Fibroblast of skin of back (primary cell): ENCODE measurements at places on chromosomes 3 and 15.

GRCh38 chr3:30286007-30286669 is 320.3 kb upstream of the TGFBR2 start:
- DNase-seq: peak; percentile 91

DNA sequence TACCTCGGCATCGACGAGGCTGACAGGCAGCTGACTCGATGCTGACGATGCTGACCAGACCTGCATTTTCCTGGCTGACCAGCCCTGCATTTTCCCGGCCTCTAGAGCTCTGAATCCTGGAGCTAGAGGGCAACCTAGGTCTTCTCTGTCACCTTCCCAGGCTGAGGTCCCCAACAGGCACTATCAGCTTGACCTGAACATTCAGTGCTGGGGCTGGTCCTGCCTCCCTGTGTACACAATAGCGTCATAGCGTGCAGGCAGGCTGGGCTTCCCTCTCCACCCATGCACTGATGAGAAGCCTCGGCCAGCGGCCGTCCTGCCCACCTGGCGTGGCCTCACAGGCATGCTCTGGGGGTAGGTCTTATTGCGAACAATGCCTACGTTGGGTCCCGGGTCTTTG is 62.3 kb upstream of the SNRPA1 start:
- DNase-seq: no peak

- DNase-seq: no peak
Observed at GRCh38 chr15:50289749-50290148, 24.2 kb upstream of the HDC start.

- DNase-seq: peak; percentile 91
Observed at GRCh38 chr3:8555113-8555661, 53.6 kb downstream of the LMCD1 start.

DNA sequence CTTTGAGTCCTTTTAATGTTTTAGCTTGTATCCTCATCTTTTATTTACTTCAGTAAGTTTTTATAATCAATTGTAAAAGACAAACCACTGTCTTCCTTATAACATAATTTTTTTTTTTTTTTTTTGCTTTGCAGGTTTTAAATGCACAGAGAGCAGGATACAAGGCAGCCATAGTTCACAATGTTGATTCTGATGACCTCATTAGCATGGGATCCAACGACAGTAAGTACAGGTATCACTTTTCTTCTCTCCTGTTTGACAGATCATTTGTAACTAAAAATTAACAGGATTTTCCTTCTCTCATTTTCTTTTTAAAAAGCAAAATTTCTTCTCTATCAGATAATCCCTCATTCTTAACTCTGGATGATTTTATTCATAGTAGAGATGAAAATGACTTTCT is 75.4 kb downstream of the PFN2 start:
- DNase-seq: no peak

- DNase-seq: no peak
Observed at GRCh38 chr15:70258369-70259027, 160.8 kb upstream of the TLE3 start.

GRCh38 chr15:100834731-100835130 is 44.9 kb upstream of the ALDH1A3 start:
- no peak for DNase-seq

DNA sequence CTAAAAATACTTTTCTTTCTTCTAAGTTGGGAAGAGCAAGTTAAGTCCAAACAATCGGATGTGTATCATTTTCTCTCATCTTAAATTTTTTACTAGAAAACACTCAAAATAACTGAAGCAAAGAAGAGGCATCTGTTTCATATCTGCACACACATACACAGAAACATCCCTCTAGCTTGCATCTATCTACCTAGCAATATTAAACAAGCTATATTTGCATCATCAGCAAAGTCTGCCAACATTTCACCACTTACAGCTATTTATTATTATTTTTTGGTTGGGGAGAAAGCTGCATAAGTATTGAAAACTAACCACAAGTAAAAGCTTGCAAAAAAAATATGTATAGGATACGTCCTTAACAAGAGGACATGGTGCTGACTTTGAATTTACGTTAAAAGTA is 1.9 kb downstream of the GOLIM4 start:
- no peak for DNase-seq

- DNase-seq: no peak
Observed at GRCh38 chr3:69491975-69492374, 106.1 kb upstream of the FRMD4B start.

DNA sequence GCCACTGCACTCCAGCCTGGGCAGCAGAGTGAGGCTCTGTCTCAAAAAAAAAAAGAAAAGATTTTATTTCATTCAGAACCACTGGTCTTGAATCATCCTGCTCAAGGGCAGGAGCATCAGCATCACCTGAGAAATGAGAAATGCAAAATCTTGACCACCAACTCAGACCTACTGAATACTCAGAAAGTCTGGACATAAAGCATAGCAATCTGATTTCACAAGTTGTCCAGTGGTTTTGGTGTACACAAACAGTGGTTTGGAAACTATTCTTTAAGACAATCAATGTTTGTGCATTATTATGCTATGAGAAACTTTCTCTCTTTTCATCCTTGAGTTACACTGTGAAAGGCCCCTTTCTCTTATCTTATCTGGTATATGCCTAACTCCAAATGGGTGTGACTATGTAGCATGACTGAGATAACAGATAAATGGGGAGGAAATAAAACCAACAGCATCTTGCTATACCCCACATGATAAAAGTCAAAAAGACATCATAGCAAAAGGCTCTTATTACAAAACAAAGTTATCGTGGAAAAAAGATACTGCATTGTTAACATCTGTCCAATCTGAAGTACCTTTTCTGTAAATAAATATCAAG is 174.2 kb upstream of the STT3B start:
- no peak for DNase-seq

GRCh38 chr3:51270559-51270958 is 114.5 kb upstream of the MANF start:
- DNase-seq: no peak

DNA sequence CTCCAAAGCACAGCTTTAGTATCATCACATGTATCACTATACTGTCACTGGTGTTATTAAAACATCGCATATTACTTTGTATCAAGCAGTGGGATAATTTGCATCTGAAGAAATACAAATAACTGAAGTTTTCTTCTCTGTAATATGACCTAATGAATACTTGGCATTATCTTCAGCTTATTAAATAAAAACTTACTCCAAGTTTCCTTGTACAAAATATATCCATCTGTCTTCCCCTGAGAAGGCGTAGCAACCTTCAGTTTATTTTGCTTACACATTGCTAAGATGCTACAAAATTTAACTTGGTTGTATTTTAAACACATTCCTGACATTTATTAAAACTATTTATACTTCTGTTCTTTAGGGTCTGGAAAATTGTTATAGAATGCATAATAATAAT is 13.7 kb downstream of the FGF7 start:
- peak; percentile 49 for DNase-seq

GRCh38 chr3:52493232-52494017 is 1.7 kb upstream of the STAB1 start:
- DNase-seq: no peak

GRCh38 chr3:70085613-70086012 is 86.1 kb downstream of the SAMMSON start:
- DNase-seq: no peak

DNA sequence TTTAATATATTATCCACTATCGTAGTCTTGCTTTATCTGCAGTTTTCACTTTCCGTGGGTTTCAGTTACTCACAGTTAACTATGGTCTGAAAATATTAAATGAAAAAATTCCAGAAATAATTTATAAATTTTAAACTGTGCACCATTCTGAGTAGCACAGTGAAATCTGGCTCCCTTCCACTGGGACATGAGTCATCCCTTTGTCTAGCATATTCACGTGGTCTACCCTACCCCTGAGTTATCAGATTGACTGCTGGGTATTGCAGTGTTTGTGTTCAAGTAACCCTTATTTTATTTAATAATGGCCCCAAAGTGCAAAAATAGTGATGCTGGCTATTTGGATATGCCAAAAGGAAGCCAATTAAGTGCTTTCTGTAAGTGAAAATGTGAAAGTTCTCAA is 539.5 kb upstream of the AGTR1 start:
- DNase-seq: peak; percentile 86

DNA sequence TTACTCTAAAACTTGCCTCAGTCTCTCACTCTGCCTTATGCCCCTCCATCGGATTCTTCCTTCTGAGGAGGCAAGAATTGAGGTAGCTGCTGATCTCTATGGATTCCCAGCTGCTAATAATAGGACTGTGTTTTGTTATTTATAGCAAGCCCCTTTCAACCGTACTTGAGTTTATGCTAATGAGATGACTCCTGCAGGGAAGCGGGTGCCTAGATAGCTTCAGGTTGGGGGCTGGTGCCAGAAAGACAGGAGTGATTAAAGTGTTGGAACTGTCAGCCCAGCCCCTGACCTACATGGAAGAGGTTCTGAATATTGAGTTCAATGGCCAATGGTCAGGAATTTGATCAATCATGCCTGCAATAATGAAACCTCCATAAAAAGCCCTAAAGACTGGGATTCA is 21.8 kb upstream of the LIMD1 start:
- DNase-seq: no peak

DNA sequence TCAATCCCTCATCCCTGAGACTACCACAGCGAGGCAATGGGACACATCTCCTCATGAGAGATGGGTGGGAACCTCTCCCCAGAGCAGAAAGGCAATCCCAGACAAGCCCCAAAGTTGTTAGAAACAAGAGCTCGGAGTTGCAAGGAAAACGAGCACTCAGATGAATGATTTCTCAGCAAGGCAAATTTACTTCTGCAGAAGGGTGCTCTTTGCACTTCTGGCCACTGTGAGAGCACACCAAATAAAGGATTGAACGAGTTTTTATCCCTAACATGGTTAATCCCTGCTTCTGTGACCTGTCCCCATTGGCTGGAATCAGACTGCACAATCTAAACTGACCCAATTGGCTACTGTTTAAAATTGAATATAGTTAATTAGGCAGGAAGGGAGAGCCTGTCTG is 339.1 kb upstream of the POU1F1 start:
- DNase-seq: no peak

- no peak for DNase-seq
Observed at GRCh38 chr3:10238345-10239183, 9.7 kb upstream of the TATDN2 start.

- no peak for DNase-seq
Observed at GRCh38 chr3:5036392-5036766, 57.1 kb downstream of the BHLHE40 start.

GRCh38 chr15:93801206-93801605 is 430.2 kb upstream of the MCTP2 start:
- DNase-seq: peak; percentile 59

DNA sequence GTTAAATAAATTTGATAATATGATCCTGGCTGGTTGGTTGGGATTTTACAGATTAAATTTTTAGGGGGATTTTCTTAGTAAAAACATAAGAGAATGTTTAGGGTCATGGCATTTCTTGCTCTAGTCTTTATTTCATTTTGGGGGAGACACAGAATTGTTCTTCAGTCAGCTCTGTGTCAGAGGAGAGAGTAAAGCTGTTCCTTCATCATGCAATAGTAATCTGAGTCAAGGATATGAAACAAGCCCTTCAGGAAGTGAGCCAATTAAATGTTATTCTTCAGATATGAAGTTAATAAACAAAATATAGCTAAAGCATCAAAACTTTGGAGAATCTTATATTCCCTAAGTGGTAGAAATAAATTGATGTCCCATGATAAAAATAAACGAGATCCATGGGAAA is 22.9 kb upstream of the SLC4A7 start:
- DNase-seq: peak; percentile 34

DNA sequence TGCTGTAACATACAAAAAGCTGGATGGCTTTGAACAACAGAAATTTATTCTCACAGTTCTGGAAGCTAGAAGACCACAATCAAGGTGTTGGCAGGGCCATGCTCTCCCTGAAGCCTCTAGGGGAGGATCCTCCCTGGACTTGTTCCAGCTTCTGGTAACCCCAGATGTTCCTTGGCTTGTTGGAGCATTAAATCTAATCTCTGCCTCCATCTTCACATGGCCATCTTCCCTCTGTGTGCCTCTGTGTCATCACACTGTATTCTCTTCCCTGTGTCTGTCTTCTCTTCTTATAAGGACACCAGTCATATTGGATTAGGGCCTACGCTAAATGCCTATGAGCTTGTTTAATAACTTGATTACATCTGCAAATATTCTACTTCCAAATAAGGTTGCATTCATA is 109.5 kb downstream of the STAG1 start:
- no peak for DNase-seq

DNA sequence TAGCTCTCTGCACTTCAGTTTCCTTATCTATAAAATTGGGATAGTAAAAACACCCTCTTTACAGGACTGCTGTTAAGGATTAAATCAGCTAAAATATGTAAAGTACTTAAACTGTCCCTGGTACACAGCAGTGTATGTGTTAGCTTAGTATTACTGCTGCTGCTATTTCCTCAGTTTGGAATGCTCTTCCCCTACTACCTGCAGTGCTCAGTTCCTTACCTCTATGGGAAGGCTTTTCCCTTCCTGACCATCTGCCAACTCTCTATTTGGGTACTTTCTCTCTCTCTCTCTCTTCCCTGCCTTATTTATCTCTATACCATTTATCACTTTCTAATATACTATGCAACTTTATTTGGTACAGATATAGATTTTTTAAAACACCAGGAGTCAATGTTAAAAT is 26.5 kb downstream of the KPNA4 start:
- DNase-seq: no peak

DNA sequence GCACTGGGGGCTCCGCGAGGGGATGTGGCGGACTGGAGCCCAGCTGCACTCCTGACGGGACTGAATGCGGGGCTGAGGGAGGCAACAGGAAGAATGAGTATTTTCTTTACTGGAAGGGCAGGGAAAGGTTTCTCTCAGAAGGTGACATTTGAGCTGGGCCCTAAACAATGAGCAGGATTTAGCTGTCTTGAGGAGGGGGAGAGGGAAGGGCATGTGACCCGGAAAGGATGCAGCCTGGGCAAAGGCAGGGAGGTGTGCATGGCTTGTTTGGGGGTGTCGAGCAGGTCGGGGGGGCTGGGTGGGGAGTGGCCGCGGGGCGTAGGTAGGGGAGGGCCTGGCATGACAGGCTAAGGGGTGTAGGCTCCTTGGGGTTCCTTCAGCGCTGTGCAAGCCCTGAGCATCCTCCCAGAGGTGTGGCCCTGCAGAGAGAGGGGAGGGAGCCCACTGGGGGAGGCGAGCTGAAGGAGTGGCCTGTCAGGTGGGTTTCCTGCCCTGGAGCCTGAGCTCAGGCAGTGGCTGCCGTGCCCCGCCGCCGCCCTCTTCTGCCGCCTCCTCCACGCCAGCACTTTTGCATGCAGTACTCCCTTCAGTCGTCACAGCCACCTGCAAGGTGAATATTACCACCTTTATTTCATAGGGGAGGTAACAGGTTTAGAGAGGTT is 17.2 kb upstream of the ANKDD1A start:
- no peak for DNase-seq

GRCh38 chr15:34341381-34342212 is 1.3 kb downstream of the NOP10 start:
- DNase-seq: no peak

- no peak for DNase-seq
Observed at GRCh38 chr3:187401856-187402255, 33.7 kb downstream of the RTP4 start.

GRCh38 chr15:79872358-79873017 is 24.3 kb downstream of the MTHFS start:
- DNase-seq: peak; percentile 47

GRCh38 chr3:11716573-11717290 is 73.0 kb upstream of the VGLL4 start:
- DNase-seq: peak; percentile 25

GRCh38 chr3:127391436-127392155 is 103.8 kb upstream of the PRR20G start:
- no peak for DNase-seq

- DNase-seq: peak; percentile 98
Observed at GRCh38 chr3:184786280-184786941, 25.6 kb upstream of the VPS8 start.

- no peak for DNase-seq
Observed at GRCh38 chr15:97461226-97461625, 499.3 kb upstream of the ARRDC4 start.

GRCh38 chr3:170117134-170117533 is 64.4 kb downstream of the PHC3 start:
- DNase-seq: peak; percentile 10
